Cardiac muscle cell (in vitro differentiated cells and primary cell): ENCODE measurements at places on chromosomes 3 and 15.

GRCh38 chr3:167940241-167940640, 155.5 kb downstream of the GOLIM4 start:
- peak; percentile 9 for DNase-seq

- DNase-seq, result no peak
Observed at GRCh38 chr3:124962403-124962940, 27.9 kb upstream of the MUC13 start.

DNA sequence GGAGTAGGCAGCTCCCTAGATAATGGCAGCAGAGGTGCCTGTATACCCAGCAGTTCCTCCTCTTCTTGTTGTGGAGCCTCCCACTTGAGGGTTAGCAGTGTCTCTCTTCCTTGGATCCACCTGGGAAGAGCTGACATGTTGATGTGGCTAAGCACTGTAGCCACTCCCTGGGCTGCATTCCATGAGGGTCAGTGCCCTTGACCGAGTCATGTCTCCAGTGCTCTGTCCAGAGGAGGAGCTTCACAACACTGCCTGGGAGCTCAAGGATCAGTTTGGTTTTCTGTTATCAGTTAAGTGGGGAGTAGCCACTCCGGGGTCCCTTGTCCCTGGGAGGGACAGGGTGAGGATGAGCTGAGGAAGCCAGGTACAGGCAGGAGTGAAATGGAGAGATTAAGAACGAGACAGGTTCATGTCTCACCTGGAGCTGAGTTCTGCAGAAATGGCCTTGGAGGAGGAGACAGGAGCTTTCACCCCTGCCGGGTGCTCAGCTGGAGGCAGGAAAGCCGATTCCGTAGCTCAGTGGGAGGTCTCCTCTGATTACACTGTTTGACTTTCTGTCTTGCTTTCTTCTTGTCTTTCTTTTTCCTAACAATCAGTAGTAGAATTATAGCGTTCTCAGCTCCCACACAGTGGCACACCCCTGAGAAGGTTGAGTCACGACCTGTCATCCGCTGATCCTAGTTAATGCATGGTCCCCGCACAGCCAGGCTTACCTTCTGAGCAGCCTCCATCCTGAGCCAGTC, 57.9 kb upstream of the SEC22A start:
- DNase-seq, result peak; percentile 32

DNA sequence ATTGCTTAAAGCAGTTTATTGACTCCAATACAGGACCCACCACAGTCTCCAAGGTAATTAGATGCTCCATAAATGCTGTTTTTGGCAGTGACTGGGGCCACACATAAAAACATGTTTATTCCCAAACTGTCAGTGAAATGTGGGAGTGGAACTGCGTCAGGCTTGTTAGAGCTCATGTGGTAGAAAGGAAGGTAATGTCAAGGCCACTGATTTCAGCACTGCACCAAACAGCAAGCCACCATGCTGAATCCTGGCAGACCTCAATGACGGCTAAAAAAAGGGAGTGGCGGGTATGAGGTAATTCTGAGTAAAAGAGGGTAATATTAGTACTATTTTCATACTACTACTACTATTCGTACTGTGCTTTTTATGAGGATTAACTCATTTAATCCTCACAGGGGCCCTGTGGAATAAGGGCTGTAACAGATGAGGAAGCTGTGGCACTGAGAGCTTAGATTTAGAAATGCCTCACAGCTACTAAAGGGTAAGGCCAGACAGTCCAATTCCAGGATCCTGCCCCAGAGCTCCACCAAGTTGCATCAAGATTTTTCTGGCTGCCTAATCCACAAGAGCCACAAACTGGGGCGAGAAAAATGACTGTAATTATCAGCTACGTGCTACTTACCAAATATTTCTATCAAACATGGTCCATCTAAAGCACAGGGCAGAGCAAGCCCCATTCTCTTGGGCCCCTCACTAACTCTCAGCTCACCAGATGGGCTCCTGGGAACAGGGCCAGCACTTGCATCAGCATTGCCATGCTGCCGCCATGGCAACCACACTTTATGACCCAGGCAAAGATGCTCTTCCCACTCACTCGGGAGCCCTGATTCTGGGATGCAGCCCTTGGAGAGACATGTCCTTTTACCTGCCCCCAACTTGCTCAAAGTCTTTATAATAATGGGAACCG, 83.6 kb upstream of the SPATA12 start:
- no peak for DNase-seq

DNA sequence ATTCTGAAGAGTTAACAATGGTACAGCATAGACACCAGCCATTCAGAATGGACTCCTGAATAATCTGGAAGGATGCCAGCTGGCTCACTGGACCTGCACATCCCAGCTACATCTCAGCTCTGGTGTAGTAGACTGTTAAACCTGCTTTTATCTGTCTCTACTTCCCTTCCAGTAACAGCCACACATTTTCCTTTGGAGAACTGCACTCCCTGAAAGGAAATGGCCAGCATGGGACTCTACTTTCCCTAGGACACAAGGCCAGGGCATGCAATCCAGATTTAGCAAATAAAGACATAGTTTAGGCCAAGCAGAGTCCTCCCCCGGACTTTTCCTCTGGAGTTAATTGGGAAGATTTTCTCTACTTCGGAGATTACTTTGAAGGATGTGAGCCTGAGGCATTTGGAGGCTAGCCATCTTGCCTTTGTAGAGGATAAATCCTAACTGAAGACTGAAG, 82.7 kb upstream of the TCF12 start:
- no peak for DNase-seq

- peak; percentile 48 for DNase-seq
Observed at GRCh38 chr15:65377105-65377975, 462 bp downstream of the IGDCC3 start.

GRCh38 chr3:170470063-170471016, 51.7 kb downstream of the CLDN11 start:
- DNase-seq, result no peak

- DNase-seq, result peak; percentile 69
Observed at GRCh38 chr3:62110443-62111225, 262.7 kb downstream of the FEZF2 start.

DNA sequence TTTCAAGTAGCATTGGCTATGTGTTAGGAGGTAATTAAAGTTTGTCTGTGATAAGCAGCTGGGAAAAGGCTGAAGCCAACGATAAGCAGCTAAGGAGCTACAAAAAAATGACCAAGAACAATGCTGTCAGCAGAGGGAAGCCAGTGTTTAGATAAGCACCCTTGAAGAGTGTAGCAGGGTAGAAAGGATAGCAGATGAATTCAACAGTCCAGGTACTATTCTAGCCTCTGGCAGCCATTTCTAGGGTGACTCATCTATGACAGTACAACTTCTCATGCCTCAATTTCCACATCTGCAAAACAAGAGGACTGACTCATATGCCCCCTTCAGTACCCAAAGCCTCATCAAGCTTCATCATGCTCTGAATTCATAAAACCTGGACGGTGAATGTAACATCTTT, 617.6 kb upstream of the UBE2E2 start:
- peak; percentile 2 for DNase-seq

DNA sequence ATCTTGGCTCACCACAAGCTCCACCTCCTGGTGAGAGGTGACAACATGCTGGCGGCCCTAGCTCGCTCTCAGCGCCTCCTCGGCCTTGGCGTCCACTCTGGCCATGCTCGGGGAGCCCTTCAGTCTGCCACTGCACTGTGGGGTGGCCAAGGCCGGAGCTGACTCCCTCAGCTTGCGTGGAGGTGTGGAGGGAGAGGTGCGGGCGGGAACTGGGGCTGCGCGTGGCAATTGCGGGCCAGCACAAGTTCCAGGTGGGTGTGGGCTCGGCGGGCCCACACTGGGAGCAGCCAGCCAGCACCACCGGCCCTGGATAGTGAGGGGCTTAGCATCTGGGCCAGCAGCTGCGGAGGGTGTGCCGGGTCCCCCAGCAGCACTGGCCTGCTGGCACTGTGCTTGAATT, 275.7 kb upstream of the P2RY1 start:
- no peak for DNase-seq

- no peak for DNase-seq
Observed at GRCh38 chr3:67640023-67640660, 14.3 kb downstream of the SUCLG2 start.

DNA sequence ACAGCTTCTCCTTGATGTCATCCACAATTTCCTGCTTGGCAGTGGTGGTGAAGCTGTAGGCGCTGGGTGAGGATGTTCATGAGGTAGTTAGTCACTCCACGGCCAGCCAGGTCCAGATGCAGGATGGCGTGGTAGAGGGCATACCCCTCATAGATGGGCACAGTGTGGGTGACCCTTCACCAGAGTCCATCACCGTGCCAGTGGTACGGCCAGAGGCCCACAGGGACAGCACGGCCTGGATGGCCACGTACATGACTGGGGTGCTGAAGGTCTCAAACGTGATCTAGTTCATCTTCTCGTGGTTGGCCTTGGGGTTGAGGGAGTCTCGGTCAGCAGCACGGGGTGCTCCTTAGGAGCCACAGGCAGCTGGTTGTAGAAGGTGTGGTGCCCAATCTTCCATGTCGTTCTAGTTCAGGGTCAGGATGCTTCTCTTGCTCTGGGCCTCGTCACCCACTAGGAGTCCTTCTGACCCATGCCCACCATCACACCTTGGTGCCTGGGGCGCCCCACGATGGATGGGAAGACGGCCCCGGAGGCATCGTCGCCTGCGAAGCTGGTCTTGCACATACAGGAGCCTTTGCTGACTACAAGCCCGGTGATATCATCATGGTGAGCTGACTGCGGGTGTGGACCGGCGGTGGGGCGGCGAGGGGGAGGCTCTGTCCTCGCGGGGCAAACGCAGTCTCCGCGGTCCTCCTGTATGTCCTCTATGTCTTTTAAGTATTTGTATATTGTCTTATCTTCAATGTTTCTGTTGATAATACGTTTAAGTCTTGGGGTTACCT, 1119.0 kb downstream of the NAALADL2 start:
- DNase-seq, result no peak

- DNase-seq, result no peak
Observed at GRCh38 chr3:30551927-30552326, 54.5 kb upstream of the TGFBR2 start.

DNA sequence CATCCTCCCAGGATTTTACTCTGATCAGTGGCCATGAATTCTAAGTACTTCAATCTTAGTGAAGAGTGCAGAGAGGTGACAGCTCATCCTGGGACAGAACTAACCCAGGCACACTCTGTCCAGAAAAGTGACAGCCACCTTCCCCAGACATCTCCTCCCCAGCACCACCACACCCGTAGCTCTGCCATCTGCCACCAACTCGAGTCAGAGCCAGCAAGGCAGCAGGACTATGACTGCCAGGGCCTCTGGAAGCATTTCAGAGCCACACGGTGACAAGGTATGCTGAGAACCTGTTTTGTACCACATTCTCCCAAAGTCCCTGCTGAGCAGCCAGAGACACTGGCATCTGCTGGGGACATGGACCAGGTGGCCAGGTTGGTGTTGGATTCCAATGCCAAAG, 71.0 kb downstream of the NTRK3 start:
- no peak for DNase-seq

DNA sequence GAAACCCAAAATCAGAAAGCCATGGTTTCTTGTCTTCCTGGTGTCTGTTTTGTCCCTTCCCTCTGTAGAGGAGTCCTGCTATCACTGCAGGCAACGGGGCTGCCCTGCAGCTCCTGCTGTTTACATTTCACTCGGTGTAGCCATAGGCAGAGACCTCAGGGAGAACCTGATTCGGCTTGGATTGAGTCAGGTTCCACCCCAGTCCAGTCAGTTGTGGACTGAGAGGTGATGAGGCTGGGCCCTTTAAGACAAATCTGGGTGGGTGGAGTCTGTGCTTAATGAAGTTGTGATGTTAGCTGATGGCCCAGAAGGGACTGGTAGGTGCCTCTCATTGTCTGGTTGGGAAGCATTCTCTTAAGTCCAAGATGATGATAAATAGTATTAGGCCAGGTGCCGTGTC, 35.7 kb downstream of the FLNB start:
- no peak for DNase-seq

- peak; percentile 29 for DNase-seq
Observed at GRCh38 chr3:187006864-187007630, 76.7 kb downstream of the ST6GAL1 start.

DNA sequence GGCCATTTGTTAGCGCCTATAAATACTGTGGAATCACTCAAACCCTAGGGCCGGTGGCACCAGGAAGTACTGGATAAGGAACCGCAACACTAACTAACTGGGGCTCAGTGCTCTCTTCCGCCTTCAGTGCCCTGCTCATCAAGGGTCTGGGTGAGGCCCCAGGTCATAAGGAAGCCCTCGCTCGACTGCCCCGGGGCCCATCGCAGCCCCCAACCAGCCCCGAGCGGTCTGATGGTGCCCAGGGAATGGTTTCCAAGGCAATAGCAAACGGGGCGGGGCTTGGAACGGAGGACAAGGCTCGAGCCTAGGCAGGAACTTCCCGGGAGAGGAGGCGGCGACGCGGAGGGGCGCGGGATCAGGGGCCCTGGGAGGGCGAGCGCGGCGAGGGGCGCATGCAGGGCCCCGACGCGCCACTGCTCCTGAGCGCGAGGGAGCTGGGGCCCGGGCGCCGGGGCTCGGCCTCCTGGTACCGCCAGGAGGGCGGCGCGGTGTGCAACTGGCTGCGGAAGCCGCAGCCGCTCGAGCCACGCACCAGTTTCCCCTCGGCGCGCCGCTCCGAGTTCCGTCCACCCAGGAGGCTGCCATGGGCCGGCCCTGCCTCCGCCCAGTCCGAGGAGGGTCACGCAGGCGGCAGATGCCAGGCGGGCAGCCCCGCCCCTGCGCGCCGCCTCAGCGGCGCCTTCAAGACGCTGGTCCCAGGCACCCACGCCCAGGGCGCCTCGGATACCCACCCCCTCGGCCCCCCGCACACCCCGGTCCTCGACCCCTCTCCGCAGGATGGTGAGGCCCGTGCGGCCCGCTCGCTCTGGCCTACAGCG, at the start of gene TTLL3:
TTLL3 (plus strand) TSS at position 648 of the 818 bp plus-strand sequence. CDS start 400 bp downstream, outside the sequence.
- peak; percentile 66 for DNase-seq

GRCh38 chr3:111668888-111669488, 73.8 kb upstream of the ZBED2 start:
- peak; percentile 74 for DNase-seq

DNA sequence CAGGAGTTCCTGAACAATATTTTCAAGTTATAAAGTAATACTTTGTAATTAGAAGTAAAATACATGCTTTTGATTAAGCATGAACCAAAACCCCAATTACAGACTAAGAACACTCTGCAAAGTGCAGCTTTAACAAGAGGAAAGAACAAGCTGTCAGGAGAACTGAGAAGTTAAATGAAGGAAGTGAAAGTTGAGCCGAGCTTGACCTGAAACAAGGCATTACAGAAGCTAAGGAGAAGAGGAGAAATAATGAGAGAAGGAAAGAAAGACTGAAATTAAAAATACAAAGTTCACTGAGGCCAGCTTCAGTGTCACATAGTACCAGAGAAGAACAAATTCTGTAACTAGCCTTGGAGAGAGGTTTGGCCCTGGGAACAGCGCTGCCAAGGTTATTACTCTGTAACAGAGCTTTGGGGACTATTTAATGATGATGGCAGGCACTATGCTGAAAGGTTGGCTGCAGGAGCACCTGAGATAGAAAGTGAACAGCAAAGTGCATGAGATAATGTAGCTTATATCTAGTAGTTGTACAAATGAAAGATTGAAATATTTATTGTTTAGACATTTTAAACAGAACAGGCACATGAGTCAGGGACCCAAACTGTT, 241.9 kb upstream of the PEX5L start:
- no peak for DNase-seq
